ENCODE measurements at places on chromosomes 1 and 21.

DNA sequence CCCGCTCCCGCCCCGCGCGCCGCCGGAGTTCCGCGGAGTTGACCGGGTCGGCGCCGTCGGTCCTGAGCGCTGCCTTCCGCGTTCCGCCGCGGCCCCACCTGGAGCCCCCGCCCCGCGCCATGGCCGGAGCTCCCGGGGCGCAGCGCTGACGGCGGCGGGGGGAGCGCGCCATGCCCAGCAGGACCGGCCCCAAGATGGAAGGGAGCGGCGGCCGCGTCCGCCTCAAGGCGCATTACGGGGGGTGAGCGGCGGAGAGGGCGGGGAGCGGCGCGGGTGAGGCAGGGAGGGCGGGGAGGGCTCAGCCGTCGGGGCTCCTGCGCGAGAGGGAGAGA is 216 bp downstream of the PRKCZ start:
- DNase-seq: no peak

- no peak for DNase-seq
Observed at GRCh38 chr21:29125979-29126378, 4.5 kb upstream of the MAP3K7CL start.

GRCh38 chr1:205811660-205812059 is 1.3 kb downstream of the SLC41A1 start:
- DNase-seq: no peak

GRCh38 chr1:11701551-11701961 is 10.0 kb downstream of the DRAXIN start:
- no peak for DNase-seq

GRCh38 chr1:54335755-54336108 is 70.5 kb downstream of the SSBP3 start:
- DNase-seq: no peak
